ENCODE measurements at places on chromosomes 5 and 9.

- no peak overlapping the region for H3K27ac ChIP-seq
- H3K36me3 ChIP-seq = no peaks in the 10 kb centered on the region
- no peak for DNase-seq
- peaks cover 6% of the 10 kb centered on the region for H3K4me1 ChIP-seq
These were observed 2.1 kb upstream of the GFRA3 start for GRCh38 chr5:138276402-138277054.

- no peak overlapping the region for H3K4me3 ChIP-seq
- no peaks in the 10 kb centered on the region for H3K4me1 ChIP-seq
- no peak overlapping the region for H3K27ac ChIP-seq
- H3K27me3 ChIP-seq = peaks cover 40% of the 10 kb centered on the region
These were observed 98.4 kb upstream of the HAND1 start for GRCh38 chr5:154576429-154576806.

DNA sequence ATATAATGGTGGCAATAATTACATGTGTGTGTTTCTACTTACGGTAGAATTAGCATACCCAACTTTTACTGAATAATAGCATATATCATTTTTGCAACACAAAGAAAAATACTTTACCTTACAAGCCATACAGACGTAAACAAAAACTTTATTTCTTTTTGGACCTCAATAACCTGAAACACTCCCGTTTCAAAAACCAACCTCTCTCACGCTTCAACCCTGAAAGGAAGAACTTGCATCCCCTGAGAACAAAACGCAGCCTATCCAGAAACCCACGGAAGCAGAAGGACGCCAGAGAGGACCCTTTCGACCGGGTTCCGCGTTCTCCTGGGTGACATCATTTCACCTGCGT lies at the start of gene RNF38:
Gene RNF38 (minus strand): TSS at position 290 of the 352 bp plus-strand sequence. CDS start 161 bp downstream, at position 129.
- H3K4me1 ChIP-seq = peaks cover 6% of the 10 kb centered on the region
- peak within 1 kb of the TSS; percentile 94 for H3K27ac ChIP-seq
- DNase-seq = no peak
- H3K36me3 ChIP-seq = peaks cover 9% of the 10 kb centered on the region

GRCh38 chr5:110031402-110032140 lies 341.8 kb downstream of the MAN2A1 start:
- no peaks in the 10 kb centered on the region for H3K4me1 ChIP-seq
- DNase-seq = no peak
- no peaks in the 10 kb centered on the region for H3K36me3 ChIP-seq
- H3K4me3 ChIP-seq = no peak overlapping the region
- no peaks in the 10 kb centered on the region for H3K27me3 ChIP-seq
- H3K27ac ChIP-seq = no peak overlapping the region

DNA sequence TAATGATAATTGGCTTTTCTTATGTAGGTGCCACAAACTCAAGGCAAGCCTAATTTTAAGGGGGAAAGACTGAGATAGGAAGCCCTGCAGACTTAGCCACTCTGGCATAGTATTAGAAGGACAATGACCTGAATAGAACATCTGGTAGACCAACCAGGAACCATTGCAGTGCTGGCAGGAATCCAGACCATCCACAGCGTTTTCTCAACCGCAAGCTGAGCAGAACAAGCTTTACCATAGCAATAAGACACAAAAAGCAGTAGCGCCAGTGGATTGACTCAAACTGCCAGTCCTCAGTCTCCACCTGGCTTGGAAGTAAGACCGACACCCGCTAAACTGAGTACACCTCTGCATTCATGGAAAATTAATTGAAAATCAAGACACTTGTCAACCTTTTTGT lies 141.3 kb upstream of the LPAR1 start:
- no peaks in the 10 kb centered on the region for H3K27me3 ChIP-seq
- no peak overlapping the region for H3K4me3 ChIP-seq
- H3K27ac ChIP-seq = no peak overlapping the region
- no peaks in the 10 kb centered on the region for H3K4me1 ChIP-seq

DNA sequence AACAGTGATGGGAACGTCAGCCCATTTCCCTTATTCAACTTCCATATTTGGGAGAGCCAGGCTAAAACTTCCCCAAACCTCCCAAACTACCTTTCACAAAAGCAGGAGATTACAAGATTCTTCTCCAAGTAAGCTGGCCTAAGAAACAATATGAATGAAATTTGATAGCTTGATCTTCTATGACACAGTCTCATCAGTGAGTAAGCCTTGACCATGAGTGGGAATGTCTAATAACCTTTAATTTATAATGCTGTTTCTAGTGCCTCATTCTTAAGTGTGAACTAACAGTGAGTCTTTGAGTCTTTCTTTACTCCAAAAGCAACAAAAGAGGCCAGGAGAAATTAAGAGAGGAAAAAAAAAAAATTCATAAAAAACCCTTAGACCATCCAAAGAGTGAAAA lies 1379.9 kb downstream of the EFNA5 start:
- H3K4me1 ChIP-seq = no peaks in the 10 kb centered on the region
- no peaks in the 10 kb centered on the region for H3K27me3 ChIP-seq
- no peak overlapping the region for H3K27ac ChIP-seq
- no peak for DNase-seq
- no peak overlapping the region for H3K4me3 ChIP-seq
